A549 treated with CpdA at 1 μM for 4 hours (cell line): ENCODE measurements at places on chromosomes 5 and 9. TPM values are rescaled to one million over a fixed set of nuclear protein-coding genes. Genes with fewer than 3 reads are reported as not detected.

The OSMR gene
- 57.7 to 84.1 TPM (median 76.1 TPM) in 5 replicates for total RNA-seq

The NXNL2 gene
- 0.54 to 1.2 TPM (median 0.95 TPM) in 5 replicates for total RNA-seq

The C9orf85 gene
- 13.5 to 18.7 TPM (median 13.8 TPM) in 5 replicates for total RNA-seq

The FCHO2 gene
- total RNA-seq: 8.2 to 13.9 TPM (median 13.5 TPM) in 5 replicates

The BARHL1 gene
- total RNA-seq: 0.06 TPM in 1 of 5 replicates, not detected in the others

The OLFML2A gene
- 15.5 to 24.4 TPM (median 18.2 TPM) in 5 replicates for total RNA-seq
